ENCODE measurements at places on chromosomes 2 and 18.

DNA sequence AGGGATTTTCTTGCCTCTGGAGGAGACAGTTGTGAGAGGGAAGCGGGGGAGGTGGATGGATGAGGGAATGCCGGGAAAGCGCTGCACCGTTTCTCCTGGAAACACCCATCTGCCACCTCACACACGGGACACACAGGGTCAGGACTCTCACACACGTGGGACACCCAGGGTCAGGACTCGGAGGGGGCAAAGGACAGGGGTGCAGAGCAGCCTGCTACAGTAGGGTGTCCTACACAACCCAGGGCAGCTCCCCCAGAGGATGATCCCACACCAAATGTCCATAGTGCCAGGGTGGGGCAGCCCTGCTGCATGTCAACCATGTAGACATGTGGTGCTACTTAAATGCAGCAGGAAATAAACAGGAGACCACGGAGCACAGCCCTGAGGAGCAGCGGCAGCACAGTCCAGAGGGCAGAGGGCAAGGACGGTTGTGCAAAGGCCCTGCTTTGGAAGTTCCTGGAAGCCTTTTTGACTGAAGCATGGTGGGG lies 5.1 kb downstream of the RAMP1 start:
- DNase-seq: peak; percentile 75

DNA sequence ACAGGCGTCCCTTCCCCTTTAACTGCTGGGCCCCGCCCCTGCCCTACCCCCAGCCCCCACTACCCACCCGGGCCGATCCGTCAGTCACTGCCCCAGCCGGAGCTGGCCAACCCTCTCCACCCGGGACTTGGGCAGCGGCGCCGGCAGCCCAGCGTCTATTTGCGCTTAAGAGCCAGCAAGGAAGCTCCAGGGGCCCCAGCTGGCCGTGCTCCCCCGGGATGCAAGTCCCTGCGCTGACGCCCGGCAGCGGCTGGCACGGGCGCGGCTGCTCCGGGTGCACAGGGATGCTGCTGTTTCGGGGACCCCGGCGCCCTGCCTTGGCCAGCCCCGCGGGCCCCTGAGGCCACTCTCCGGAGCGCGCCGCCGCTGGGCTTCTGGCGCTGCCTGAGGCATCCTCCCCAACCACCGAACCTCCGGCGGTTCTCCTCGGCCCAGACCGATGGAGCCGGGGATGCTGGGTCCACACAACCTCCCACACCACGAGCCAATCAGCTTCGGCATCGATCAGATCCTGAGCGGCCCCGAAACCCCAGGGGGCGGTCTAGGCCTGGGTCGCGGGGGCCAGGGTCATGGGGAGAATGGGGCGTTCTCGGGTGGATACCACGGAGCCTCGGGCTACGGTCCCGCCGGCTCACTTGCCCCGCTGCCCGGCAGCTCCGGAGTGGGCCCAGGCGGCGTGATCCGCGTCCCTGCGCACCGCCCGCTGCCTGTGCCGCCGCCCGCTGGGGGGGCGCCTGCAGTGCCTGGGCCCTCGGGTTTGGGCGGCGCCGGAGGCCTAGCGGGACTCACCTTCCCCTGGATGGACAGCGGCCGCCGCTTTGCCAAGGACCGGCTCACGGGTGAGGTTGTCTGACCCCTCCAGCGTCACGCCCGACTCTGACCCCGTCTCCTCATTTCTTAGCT lies at the start of gene TLX2:
Gene TLX2, plus strand, starts transcription at position 83 of the 903 bp plus-strand sequence. Its CDS starts 357 bp downstream, at position 440.
- DNase-seq: no peak

DNA sequence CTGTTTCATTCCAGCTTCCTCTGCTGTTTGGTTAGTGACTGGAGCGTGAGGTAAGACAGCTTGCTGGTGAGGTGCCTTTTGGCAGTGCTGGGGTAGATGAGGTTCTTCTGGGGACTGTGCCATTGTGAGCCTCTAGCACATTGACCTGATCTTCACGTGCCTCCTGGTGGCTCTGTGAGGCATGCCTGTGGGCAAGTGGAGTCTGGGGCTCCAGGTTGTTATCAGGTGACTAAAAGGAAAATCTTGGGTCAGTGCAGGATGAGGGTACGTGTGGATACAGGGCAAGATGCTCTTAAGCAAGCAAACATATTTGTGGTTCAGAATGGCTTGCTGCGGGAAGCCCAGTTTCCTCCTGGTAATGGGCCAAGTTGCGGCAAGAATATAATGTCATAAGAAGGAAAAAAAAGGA lies 75.4 kb downstream of the FHOD3 start:
- DNase-seq: no peak

DNA sequence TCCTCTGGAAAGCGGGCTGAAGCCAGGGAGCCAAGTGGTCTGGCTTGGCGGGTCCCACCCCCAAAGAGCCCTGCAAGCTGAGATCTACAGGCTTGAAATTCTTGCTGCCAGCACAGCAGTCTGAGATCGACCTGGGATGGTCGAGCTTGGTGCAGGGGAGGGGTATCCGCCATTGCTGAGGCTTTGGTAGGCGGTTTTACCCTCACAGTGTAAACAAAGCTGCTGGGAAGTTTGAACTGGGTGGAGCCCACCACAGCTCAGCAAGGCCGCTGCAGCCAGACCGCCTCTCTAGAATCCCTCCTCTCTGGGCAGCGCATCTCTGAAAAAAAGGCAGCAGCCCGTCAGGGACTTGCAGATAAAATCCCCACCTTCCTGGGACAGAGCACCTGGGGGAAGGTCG lies 12.6 kb upstream of the FLACC1 start:
- DNase-seq: no peak

DNA sequence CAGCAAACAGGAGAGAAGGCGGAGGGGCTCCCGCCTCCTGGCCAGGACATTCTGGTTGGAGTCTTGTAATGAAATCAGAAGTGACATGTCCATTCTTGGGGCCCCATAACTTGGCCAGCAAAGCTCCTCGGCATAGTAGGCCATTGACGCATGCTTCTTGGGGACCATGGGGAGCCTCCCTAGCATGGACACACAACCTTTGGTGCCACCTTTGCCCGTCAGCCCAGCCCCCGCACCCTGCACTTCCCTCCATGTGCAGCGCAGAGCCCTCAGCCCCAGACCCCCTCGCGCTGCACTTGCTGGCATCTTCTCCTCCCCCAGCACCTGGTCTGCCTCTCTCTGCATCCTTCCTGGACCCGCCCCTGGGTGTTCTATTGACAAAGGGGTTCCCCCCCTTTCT lies 23.1 kb downstream of the DCDC2C start:
- DNase-seq: no peak

Measured in head of caudate nucleus (tissue), 42 donors.